Skeletal muscle cell (primary cell): ENCODE measurements at places on chromosomes 6 and 20.
A peak's percentile ranks its signal among the peaks of the same experiment; 100 is the strongest.

DNA sequence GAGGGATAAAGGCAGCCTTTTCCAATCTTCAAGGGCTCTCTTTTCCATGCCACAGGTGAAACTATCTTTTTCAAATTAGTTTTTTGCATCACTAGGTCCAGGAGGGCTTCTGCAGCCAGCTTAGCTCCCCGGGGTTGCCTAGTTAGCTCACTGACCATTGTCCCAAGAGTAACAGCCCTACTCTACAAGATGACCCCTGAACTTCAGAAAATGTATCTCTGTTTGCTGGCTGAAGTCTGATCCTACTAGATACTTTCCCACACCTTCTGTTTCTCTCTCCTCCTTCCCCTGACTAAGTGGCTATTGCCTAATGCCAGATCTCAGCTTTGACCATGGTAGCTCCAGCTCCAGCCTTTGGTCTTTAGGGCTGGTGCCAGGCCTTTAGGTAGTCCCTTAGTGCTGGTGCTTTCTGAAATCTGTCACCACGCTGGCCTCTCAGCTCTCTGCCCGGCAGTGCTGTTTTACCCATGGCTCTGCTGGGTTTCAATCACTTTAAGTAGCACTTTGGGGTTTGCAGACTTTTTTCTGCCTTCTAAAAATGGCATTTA is 255.1 kb downstream of the RNGTT start:
- DNase-seq: no peak

DNA sequence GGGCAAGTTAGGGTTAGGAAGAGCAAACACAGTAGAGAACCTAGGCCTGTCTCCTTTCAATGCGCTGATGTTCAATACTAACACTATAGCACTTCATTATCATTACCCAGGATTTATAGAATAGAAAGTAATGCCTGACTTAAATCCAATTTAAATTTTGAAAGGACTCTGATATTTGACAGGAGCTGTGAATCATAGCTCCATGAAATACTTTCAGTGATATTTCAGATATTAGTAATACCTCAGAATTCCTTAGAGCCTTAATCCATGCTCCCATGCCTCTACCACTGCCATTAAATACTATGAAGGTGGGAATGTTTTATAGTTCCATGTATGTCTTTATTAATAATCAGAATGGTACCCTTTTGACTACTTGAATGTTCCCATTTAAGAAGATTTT is 530.2 kb downstream of the BCKDHB start:
- no peak for DNase-seq

- DNase-seq: no peak
Observed at GRCh38 chr20:6057691-6058090, 3.8 kb upstream of the LRRN4 start.

- no peak for DNase-seq
Observed at GRCh38 chr20:5354901-5355300, 38.1 kb upstream of the PROKR2 start.

GRCh38 chr20:23174821-23175220 is 88.7 kb upstream of the CD93 start:
- no peak for DNase-seq

DNA sequence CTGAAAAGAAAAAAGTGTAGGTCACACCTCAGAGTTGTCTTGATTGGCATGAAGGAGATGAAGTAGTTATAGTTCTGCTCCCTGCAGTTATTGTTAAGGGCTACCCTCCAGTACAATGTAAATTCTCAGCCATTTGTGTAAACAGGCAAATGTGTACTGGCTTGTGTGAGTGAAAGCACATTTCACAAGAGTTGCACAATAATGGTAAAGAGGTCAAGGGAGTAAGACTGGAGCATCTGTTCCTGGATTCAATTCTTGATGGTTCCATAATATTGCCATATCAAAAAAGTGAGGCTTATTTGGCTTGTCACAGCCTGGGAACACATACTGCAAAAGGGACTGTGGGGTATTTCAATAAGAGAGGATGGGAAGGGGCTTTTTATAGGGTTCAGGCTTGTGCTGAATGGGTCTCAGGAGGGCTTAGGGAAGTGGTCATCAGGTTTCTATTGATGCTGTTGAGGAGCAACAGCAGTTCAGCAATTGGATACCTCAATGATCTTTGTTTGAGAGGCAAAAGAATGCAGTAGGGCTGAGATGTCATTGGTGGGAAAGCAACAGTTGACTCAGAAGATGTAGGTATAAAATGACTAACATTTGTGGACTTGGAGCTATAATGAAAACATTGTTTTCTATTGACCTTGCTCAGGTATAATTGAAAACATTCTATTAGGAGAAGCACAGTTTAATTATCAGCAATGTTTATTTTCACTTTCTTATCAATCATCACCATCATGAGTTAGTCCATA is 402.6 kb downstream of the BCKDHB start:
- peak; percentile 48 for DNase-seq

GRCh38 chr6:43293698-43294097 is 4.4 kb upstream of the SLC22A7 start:
- no peak for DNase-seq

DNA sequence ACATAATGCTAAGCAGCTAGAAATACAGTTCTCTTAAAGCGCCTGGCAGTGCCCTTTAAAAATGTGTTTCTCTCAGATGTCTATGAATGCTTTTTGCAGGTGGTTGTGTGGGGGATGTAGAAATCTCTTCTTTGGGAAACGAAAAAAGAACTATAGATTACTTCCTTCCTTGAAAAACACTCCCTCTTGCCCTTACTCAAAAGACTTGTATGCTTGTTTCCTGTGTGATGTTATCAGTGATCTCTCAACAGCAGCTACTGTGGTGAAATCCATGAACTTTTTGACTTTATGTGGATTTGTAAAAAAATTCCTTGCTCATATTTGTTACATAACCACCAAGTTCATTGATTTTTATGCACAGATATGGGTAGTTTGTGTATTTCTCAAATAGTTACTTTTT is 916.5 kb downstream of the QKI start:
- DNase-seq: no peak

GRCh38 chr6:19477563-19477962 is 359.6 kb upstream of the ID4 start:
- DNase-seq: no peak

- DNase-seq: no peak
Observed at GRCh38 chr6:116667623-116668022, 943 bp downstream of the ZUP1 start.

GRCh38 chr6:159142531-159142930 is 26.7 kb upstream of the FNDC1 start:
- no peak for DNase-seq

GRCh38 chr6:33815854-33816253 is 12.1 kb upstream of the MLN start:
- DNase-seq: no peak

GRCh38 chr6:1770968-1771723 is 161.4 kb downstream of the FOXC1 start:
- DNase-seq: no peak

- DNase-seq: peak; percentile 34
Observed at GRCh38 chr20:47620808-47621805, 119.4 kb downstream of the NCOA3 start.

GRCh38 chr20:44609006-44609515 is 26.7 kb downstream of the PKIG start:
- DNase-seq: no peak

DNA sequence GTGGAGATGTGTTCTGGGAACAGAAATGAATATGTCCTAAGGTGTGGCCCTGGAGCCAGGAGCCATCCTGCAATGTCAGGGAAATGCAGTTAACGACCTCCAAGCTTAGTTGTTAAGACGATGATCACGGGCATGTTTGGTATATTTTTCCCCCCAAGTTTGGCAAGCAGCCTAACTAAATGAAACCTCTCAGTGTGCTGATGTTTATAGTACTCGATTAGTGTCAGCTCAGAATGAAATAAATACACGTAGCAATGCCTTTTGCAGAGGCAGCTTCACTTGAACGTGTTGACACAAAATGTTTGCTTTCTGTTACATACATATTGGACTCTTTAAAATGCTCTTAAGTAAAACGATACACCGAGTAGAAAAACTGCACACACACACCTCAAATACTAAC is 76.2 kb upstream of the OLIG3 start:
- DNase-seq: no peak

DNA sequence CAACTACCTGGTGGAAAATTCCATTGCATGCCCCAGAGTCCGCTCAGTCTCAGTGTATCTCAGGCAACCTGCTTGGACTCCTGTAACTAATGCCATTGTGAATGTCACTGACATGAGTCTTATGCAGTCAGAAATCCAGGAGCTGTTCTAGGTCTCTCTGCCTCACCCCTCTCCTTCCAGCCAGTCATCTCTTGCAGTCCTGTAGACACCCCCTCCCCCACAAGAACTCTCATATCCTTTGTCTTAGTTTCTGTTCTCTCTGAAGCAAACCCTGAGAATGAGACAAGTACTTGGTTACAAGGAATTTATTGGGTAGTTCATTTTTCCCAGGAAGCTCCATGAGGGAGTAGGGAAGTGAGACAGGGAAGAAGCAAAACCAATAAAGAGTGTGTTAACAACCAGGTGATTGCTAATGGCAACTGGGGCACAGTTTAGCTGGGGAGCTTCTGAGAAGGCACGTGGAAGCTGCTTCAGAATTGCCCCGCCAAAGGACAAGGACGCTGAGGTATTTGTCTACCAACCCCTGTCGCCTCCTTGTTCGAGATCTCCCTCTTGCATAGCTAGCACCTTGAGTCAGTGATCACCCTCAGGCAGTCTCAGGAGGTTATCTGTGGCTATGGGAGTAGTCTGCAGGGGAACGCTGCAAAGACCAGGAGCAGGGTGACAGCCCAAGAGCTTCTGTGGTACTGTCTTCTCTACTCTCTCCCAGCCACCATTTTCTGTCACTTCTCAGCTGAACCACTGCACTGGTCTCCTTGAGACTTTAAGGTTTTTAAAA is 911.4 kb upstream of the FLRT3 start:
- DNase-seq: no peak

DNA sequence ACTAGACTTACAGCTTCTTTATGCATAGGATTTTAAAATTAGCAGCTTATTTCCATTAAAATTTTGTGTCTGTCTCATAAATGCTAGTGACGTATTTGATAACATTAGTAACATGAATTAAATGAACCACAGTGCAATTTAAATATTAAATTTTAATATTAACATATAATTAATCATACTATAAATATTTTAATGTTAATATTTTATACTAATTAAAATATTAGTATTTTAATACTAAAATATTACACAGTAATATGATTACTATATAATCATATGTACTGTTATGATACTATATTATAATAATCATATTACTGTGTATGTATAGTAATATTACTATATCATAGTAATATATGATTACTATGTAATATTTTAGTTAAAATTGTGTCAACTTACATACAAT is 73.7 kb downstream of the CHD6 start:
- DNase-seq: no peak

GRCh38 chr20:1628621-1629020 is 8.8 kb upstream of the SIRPB1 start:
- DNase-seq: no peak
